ENCODE measurements at places on chromosomes 7 and 10.

GRCh38 chr10:14116021-14116420 is 214.7 kb downstream of the FRMD4A start:
- DNase-seq: no peak

- DNase-seq: no peak
These were observed 384.4 kb downstream of the TCERG1L start for GRCh38 chr10:130927157-130927556.

DNA sequence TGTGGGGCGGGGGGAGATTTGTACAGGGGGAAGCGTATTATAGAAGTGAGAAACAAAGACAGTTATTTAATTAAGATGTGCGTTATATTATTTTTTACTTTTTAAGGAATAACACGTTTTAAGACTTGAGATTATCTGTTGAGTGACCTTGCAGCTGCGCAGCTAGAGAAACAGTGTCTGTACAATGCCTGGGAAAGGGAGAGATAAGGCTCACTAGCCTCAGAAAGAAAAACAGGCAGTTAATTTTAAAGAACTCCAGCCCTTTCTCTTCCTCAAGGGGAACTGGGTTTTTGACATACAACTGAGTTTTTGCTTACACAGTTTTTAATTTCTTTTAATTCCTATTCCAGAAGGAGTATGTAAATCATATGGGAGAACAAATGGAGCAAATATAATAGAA is 50.7 kb downstream of the LMBR1 start:
- DNase-seq: no peak

- no peak for DNase-seq
These were observed 37.0 kb upstream of the CNNM1 start for GRCh38 chr10:99292159-99292558.

DNA sequence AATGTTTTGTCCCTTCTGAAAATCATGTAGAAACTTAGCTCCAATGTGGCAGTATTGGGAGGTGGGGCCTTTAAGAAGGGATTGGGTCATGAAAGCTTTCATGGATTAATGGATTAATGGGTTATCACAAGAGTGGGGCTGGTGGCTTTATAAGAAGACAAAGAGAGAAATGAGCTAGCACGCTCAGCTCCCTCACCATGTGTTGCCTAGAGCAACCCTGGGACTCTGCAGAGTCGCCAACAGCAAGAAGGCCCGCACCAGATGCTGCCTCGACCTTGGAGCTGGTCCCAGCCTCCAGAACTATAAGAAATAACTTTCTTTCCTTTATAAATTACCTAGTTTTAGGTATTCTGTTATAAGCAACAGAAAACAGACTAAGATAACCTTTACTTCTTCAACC is 74.9 kb upstream of the HECW1 start:
- no peak for DNase-seq

- DNase-seq: no peak
These were observed 139.9 kb downstream of the C10orf105 start for GRCh38 chr10:71579668-71580067.

GRCh38 chr7:131747658-131748232 is 191.3 kb upstream of the PODXL start:
- DNase-seq: no peak

DNA sequence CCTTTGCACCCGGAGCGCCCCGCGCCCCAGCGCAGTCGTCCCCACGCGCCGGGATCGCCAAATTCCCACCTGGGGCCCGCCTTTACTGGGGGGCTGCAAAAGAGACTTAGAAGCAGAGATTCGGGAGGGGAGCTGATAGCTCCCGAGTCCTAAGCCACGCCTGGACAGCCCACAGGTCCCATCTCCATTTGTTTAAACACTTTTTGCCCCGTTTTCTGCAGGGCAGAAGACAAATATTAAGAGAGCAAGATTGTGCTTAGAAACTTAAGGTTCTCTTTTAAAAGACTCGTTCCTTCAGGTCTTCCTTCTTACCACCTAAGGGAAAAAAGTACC is 299.1 kb upstream of the NFE2L3 start:
- DNase-seq: no peak

DNA sequence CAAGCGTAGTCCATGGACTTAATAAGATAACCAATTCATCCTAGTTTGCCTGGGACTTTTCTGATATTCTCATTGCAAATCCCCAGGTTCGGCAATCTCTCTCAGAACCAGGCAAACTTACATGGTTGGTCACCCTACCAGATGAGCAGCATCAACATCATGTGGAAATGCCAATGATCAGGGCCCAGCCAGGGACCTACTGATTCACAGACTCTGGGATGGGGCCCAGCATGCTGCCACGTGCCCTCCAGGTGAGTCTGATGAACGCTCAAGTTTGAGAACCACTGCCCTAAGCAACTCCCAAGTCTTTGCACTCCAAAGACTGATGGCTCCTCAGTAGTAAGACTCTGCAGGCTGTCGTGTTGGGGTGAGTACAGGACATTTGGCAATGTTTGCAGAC is 2.7 kb downstream of the LAMB4 start:
- DNase-seq: no peak

GRCh38 chr7:103541026-103541425 is 95.0 kb upstream of the SLC26A5 start:
- DNase-seq: no peak

- no peak for DNase-seq
These were observed 174.1 kb upstream of the BET1 start for GRCh38 chr7:94178230-94178629.

DNA sequence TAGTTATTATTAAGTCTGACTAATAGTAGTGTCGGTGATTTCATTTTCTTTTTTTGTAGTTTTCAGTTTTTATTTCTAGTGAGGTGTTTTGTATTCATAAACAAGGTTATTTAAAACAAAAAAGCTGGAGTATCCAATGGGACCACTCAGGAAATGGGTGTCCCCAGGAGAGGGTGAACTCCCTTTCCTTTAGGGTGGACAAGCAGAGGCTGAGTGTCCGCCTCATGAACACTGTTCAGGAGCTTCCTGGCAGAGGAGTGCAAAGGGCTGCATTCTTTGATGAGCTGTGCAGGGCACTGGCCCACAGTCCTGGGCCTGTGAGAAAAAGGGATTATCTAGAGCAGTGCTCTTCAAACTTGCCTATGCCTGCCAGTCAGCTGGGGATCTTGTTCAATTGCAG is 56.0 kb downstream of the ADAMTS14 start:
- DNase-seq: no peak

- DNase-seq: no peak
These were observed 89.2 kb downstream of the RNLS start for GRCh38 chr10:88493691-88494483.

DNA sequence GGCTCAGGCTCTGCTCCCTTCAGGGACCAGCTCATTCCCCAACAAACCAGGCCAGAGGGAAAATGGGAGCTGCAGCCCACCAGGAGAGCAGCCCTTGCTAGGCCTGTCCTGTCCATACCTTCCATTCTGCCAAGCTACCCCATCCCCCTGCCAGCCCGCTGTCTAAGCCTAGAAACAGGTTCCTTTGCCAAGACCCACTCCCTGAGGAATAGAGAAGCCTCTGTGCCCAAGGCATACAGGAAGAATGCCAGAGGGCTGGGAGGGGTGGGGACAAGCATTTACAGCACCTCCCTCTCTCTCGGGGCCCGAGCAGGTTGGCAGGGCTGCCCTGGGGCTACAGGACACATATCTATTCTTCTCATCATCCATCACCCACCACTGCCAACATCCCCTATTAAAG is 178.3 kb downstream of the GRID1 start:
- DNase-seq: no peak

DNA sequence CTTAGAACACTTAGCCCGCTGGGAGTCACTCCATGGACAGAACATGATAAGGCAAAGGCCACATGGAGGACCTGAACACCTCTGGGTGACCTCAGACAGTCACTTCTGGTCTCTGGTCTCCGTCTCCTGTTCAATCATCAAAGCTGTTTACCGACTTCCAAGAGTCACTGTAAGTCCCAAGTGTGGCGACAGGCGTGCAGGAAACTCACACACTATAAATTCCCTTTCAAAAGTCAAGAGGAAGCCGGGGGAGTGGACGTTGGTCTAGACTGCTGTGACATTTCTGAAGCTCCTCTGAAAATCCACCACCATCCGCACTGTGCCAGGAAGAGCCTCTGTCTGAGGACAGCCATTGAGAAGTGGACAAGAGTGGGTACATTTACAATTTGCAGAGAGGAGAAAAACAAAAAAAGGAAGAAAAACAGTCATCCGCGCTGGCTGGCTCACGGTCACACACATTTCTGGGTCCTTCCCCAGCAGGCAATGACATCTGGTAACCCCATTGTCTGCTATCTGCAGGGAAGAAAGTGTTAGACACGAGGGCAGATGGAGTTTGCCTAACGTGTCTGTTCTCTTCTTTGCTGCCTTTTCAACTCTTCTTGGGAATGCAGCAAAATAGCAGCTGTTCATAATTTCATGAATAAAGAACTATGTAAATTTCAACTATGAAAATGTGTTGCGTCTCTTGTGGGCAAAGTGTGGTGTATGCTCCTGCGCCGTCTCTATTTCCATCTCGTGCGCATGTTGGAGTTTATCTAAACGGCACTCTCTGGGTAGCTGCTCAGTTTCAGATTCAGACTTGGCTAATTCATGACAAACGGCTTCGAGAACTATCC is 32.9 kb upstream of the CUX1 start:
- DNase-seq: no peak

DNA sequence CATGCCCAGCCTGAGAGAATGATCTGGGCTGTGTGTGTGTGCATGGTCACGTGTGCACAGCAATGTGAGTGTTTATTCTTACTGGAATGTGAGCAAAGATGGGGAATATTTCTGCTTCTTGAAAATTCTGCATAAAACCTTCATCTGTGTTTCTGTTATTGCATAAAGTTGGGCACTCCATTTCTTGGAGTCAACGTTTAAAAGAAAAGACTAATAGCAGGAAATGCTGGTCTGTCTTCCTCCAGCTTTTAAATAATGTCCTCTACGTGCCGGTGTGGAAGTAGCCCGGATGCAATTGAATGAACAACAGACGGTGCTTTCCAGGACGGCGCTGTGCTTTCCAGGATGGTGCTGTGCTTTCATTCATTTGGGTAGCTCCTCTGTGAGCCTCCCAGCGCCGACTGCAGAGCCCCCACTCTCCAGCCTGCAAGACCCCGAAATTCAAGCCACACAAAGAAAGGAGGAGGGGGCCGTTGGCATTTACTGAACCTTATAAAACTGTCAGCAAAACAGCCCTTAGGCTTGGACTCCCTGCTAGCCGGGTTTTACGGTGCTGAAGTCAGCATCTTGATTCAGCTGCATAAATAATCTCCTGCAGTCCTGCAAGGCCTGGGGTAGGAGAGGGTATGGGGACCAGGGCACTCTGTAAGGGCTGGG is 158.2 kb upstream of the PRKCQ start:
- no peak for DNase-seq

DNA sequence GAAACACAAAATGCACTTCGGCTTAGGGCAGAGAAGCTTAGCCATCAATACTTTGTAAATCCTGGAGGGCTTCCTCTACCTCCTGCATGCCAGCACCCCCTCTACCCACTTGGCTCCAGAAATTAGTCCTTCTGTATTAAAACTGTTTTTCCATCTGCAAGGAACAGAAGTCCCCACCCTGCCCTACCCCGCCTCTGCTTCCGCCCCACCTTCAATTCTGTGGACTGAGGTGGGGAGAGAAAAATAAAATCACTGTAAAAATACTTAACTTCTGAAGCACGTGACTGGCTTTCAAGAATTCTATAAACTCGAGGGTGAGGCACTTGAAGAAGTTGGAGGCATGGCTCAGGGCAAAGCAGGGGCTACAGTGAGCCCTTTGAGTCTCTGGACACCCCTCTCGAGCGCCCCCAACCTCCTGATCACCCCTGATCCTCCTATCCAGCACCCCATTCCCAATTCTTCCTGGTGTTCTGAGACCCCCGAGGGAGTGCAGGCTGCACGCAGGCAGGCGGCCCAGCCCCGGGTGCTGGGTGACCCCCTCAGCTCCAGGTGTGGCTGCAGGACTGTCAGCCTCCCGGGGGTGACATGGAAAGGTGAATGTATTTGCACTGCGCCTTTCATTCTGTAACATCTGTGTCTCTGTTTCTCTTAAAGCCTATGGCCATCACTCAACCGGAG is 7.3 kb upstream of the KIAA1217 start:
- DNase-seq: no peak

DNA sequence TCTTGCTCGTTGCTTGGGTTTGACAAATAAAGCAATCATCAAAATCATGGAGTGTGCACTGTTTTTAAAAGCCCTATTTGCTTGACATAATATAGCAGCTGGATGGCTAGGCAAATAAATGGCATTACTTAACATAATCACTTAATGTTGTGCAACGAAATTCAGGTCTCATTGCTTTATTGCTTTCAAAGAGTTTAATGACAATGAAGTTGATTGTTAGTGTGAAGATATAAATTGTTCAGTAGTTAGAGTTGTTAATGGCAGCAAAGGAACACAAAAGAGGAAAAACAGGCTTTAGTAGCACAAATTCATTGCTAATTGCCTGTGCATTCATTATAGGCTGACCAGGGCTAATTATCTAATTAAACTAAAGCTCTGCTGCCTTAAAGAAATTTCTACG is 7.6 kb upstream of the ADO start:
- DNase-seq: no peak

GRCh38 chr10:33067481-33067880 is 109.5 kb upstream of the ITGB1 start:
- DNase-seq: no peak

DNA sequence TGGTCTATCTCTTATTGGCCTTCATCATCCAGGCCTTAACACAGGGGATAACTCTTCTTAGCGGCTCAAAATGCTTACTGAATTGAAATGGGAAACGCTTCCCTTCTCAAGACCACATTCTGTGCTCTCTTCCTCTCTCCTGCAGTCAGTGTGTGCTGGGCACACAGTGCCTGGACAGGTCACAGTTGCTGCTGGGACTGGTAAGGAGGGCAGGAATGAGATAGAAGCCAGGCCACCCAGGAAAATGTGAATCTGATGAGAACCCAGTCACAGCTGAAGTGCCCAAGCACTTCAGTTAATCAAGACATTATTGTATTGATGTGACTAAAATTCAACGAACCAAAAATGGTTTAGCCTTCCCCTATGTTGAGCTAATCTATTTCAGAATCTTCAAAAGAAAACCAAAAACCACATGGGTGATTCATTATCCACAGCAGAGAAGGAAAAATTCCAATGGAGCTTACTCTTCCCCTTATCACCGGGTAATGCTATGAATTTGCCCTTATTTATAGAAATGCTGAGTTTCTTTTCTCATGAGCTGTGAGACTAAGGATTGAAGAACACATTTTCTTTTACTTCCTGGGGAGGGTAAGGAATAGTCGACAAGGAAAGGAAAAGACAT is 41.2 kb upstream of the PLPP4 start:
- DNase-seq: no peak

GRCh38 chr10:70477661-70478162 is 855 bp upstream of the PALD1 start:
- DNase-seq: peak; percentile 62

DNA sequence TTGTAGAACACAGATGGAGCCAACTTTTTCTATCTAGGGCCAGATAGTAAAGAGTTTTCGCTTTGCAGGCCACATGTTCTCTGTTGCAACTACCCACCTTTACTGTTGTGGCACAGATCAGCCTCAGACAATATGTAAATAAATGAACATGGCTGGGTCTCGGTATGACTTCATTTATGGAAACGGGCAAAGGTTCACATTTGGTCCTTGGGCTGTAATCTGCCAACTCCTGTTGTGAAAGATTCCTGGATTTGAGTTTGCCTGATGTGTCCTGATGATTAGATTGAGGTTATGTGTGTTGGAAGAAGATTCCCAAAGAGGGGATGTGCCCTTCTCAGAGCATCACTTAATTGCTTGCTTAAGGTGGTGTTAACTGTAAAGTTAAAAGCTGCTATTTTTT is 38.2 kb downstream of the RBM20 start:
- DNase-seq: no peak

- DNase-seq: no peak
These were observed 201.7 kb downstream of the PLXDC2 start for GRCh38 chr10:20017961-20018360.

- no peak for DNase-seq
These were observed 630.1 kb downstream of the PARD3 start for GRCh38 chr10:34184939-34185386.

Data from activated gamma-delta T cell (primary cell).